ENCODE measurements at places on chromosomes 3 and 15.

DNA sequence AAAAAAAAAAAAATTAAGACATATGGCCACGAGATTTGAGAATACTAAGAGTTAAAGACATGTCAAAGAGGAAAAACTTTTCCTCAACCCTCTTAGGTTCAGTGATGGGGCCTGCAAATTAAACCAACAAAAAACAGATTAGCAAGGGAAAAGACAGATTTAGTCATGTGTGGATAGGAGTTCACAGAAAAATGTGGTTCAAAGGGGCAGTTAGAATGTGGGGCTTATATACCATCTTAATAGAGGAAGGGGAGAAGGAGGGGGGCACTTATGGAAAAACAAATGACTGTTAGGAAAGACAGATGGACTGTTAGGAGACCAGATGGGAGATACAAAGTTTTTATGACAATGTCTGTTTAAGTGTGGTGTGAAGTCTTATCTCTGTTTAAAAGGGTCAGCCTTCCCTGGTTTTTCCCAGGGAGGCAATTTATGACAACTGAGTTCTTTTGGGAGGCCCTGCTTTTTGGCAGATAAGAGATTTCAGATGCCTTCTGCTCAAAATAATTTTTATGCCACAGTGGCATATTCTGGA, 68.7 kb upstream of the FURIN start:
- no peak for DNase-seq

- DNase-seq = no peak
Observed at GRCh38 chr3:154759966-154760365, 320.2 kb upstream of the MME start.

DNA sequence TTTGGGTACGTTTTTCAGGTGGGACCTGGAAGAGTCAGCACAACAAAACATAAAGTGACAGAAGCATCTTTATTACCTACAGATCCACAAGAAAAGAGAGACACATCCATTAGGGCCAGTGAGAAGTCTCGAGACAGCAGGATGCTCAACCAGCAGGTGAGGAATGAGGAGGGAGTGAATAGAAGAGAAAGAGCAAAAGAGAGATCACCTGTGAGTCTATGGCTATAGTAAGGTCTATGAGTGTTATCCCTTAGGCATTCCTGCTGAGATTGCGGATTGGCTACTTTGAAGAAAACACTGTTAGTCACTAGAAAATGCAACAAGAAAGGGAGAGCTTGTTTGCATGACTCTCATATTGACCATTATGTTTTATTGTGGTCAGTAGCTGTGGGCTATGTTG, 1556.2 kb upstream of the GBE1 start:
- no peak for DNase-seq

GRCh38 chr3:42704136-42704841, 1.7 kb upstream of the HHATL start:
- DNase-seq = no peak

DNA sequence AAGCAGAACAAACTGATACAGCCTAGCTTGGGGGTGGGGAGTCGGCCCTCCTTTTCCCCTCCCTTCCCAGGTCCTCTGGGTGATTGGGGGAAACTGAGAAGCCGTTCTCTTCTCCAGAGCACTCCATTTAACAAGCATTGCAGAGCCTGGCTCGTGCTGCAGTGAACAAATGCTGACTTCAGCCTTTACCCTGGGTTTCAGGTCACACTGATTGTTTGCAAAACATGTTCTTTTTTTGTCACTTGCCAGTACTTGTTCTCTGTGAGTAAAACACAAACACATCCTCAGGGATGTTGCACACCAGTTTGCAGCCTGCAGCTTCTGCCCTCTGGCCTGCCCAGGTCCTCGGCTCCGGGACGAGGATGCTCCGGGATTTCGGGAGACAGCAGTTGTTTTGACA, 132.8 kb downstream of the PGPEP1L start:
- DNase-seq = no peak

- DNase-seq = peak; percentile 65
Observed at GRCh38 chr3:63818282-63819150, 583 bp upstream of the C3orf49 start.

GRCh38 chr3:107574650-107575049, 51.9 kb downstream of the BBX start:
- DNase-seq = peak; percentile 67

DNA sequence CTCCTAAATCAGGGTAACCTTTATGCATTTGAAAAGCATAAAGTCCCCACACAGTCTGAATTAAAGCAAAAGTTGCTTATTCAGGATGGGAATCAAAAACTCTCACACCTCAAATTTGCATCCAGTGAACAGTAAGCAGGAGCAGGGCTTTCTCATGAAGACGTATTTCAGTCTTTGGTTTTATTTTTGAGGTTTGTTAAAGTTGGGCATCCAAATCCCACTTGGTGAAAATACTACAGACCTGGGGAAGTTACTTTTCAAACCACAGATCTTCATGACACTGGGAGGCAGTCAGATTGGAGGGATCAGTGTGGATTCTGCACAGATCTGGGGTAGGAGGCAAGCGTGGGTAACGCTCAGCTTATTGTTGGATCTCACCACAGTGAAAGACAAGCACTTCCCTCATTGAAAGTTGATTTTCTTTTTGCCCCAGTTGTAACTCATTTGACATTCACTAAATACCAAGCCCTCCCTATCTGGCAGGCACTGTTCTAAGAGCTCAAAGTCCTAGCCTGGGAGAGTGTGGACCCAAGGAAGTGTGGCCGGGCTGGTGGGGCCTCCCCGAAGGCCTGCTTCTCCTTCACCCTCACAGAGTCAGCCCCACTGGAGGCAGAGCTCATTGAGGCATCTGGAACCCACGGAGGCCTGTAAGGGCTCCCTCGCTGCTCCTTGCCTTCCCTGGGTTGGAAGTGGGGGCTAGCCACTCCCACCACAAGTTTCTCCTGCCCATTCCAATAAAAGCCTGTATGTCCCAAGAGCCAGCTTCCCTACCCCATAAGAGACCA, 783 bp upstream of the ISG20 start:
- DNase-seq = no peak

GRCh38 chr3:119660474-119661440, at the start of gene POPDC2:
TSS of gene POPDC2 (minus strand) at chr3:119660589. CDS start at chr3:119660423, 166 bp downstream.
- DNase-seq = no peak

GRCh38 chr3:177478170-177478867, 281.0 kb upstream of the TBL1XR1 start:
- peak; percentile 100 for DNase-seq

DNA sequence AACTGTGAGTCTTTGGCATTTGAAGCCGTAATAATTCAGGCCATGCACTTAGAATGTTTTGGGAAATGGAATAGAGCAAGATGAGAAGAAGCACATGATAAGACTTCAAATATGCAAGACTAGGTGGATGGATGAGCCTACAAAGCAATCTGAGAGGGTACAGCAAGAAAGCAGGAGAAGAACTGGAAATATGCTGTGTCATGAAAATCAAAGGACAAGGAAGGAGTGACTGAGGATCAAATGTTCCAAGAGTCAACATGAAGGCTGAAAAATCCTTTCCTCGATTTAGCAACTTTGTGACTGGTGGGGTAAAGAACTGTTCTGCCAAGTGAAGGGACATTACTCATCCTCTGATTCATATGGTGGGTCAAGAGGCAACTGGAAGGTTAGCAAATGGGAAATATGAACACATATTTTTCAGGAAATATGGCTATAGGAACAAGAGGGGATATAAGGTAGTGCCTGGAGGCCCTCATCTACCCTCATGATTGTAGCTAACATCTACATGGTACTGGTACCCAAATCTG, 803.7 kb upstream of the ARRDC4 start:
- DNase-seq = no peak

GRCh38 chr15:70453766-70454165, 309.6 kb downstream of the UACA start:
- no peak for DNase-seq

GRCh38 chr3:186406669-186407635, 44.9 kb upstream of the DGKG start:
- no peak for DNase-seq

GRCh38 chr15:70127288-70127746, 29.6 kb upstream of the TLE3 start:
- no peak for DNase-seq

GRCh38 chr3:11363715-11364114, 91.5 kb downstream of the ATG7 start:
- no peak for DNase-seq

GRCh38 chr3:150798122-150798618, 35.2 kb upstream of the SIAH2 start:
- no peak for DNase-seq

DNA sequence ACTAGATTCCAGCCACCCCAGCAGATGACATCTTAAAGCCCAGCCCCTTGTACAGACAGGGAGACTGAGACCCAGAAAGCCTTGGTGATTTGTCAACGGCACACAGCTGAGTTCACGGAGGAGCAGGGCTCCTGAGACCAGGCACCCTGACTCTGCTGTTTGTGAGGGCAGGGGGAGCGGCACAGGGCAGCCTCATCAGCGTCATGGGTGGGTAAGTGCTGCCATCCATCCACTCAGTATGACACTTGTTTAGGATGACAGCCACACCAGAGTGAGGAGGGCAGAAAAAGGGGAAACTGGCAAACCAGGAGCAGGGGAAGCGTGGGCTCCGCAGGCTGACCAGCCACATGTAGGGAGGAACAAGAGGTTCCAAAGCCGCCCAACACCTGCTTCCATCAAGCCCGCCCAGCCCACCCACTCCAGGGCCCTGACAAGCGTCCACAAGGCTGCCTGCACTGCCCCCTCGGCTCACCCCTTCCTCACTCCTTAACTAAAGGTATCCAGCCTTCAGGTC, 19.9 kb downstream of the RBPMS2 start:
- DNase-seq = no peak

DNA sequence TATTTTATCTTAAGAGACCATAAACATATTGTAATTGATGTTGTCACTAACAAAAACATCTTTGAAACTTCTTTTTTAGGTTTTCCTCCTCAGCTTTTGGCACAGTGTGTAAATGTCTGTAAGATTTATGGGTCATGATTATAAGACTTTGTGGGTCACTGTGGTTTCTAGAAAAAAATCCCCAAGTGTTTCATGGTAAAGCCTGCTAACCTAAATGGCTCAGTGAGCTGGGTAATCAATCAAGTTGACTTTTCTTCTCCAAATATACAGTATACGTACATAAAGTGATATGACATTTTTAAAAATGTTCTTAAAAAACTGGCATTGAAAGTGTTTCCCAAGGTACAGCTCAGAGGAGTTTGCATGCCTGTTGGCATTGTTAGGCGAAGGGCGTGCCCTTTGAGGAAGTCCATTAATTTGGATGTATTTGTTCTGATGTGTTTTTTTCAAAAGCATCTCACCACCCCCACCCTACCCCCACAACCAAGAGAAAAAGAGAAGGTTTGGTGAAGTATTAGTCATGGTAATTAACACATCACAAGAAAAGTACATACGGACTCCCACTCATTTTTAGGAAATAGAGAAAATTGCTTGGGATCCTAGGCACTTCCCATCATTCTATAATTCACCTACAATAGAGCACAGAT, 385.4 kb upstream of the LRRC3B start:
- no peak for DNase-seq

- DNase-seq = no peak
Observed at GRCh38 chr3:105771392-105771791, 97.4 kb downstream of the CBLB start.

DNA sequence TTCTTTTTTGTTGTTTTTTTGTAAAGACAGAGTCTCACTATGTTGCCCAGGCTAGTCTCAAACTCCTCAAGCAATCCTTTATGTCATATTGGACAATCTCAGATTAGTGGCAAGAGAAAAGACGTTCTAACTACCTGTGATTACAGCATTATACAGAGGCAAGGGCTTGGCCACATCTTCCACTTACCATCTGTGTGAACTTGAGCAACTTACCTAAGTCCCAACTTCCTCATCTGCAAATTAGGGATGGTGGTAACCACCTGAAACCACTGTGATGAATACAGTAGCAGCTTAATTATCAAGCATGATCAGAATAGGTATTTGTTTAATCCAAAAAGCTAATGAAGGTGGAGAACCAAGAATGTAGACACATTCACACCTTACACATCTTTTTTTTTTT, 16.1 kb downstream of the LRRC2 start:
- DNase-seq = no peak

GRCh38 chr3:52039846-52040245, 16.5 kb downstream of the DUSP7 start:
- DNase-seq = no peak

- no peak for DNase-seq
Observed at GRCh38 chr3:137259701-137260100, 301.9 kb downstream of the IL20RB start.

DNA sequence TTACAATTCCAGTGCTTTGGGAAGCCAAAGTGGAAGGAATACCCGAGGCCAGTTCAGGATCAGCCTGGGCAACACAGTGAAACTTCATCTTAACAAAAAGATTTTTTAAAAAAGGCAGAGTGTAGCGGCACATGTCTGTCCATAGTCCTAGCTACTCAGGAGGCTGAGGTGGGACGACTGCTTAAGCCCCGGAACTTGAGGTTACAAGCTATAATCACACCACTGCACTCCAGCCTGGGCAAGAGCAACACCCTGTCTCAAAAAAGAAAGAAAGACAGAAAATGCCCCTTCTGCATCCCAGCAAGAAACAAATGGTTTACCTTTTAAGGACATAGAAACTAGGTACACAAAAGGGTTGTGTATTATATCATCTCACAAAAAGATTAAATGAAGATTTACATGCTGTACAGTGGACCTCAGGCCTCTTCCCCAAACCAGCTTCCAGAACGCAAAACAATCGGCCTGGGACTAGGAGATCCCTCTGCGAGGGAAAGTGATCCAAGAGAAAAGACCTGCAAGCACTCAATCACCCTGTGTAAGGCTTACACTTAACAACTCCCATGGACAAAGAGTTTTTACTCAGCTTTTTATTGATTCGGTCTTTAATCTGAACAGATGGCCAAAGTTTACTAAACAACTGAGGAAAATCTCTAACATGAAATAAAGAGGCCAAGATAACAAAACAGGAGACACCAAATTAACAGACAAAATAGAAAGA, 21.2 kb downstream of the TFDP2 start:
- no peak for DNase-seq

- DNase-seq = no peak
Observed at GRCh38 chr3:194218646-194219453, 82.9 kb downstream of the HES1 start.

DNA sequence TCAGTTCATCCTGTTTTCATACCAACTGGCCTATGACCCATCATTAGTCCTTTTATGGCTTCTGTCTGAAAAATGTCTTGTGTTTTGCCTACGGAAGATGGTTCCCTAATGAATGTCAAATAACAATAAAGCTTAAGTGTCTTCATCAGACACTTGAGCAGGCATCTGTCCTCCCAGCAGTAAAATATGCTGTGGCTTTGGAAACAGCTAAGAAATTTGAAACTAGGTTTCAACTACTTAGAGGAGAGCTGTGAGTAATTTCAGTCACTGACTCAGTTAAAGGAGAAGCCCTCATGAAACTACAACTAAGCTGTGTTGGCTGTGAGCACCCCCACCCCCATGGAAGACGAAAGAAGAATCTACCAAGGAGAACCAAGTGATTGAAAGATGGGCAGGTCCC, 409.4 kb upstream of the PPP2R3A start:
- DNase-seq = no peak

DNA sequence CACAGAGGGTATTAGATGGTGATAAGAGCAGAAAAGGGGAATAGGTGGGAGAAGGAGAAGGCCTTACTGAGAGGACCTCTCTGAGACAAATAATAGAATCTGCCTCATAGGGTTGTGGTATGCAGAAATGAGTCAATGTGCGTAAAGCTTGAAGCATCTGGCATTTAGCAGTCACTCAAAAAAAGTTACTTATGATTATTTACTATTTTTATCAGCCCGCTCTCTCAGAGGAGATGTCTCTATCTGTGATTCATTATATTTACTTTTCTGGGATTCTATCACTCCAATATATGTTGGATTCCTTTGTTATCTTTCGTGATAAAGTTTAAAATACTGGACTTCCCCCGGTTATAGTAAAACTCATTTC, 4.6 kb upstream of the TM4SF1 start:
- DNase-seq = peak; percentile 76

All from kidney glomerular epithelial cell (primary cell).